ENCODE measurements at places on chromosomes 3 and 15. TPM values are rescaled to one million over a fixed set of nuclear protein-coding genes. Genes with fewer than 3 reads are reported as not detected.

Gene CASR
- total RNA-seq: not detected

Gene GNB5
- total RNA-seq: 7.1 TPM

- DNase-seq: no peak
Observed at GRCh38 chr3:45946307-45946706, 3.0 kb downstream of the CXCR6 start.

Gene AGTR1
- 12.6 TPM for total RNA-seq

- peak; percentile 57 for DNase-seq
Observed at GRCh38 chr3:65597226-65597951, 441.3 kb downstream of the MAGI1 start.
